ENCODE measurements at places on chromosomes 7 and 10. TPM values are rescaled to one million over a fixed set of nuclear protein-coding genes. Genes with fewer than 3 reads are reported as not detected.

CRHR2 gene
- not detected for total RNA-seq

- DNase-seq = no peak
These were observed 387.1 kb downstream of the LRMDA start for GRCh38 chr10:75818552-75818951.

- no peak for DNase-seq
These were observed 1169.0 kb downstream of the REEP3 start for GRCh38 chr10:64690194-64690593.

LDB3 gene
- total RNA-seq = 0.03 TPM

DNA sequence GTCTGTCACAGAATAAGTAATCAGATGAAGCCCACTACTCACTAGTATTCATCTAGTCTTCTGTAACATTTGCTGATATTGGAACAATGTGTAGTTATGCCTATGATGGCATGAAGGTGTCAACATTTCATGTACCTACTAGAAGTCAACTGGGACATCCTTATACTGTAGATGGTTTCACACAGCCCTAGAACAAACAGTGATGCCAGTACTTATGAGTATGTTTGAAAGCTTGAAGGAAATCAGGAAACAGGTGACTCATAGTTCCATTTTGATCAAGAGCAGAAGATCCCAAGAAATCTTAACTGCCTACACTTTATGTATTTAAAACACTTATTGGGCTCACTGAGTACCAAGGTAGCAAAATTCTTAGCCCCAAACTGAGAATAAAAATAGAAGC is 1519.6 kb downstream of the REEP3 start:
- no peak for DNase-seq

HPS1 gene
- total RNA-seq = 36.1 TPM

GRCh38 chr10:131584287-131584686 is 272.8 kb upstream of the TCERG1L start:
- no peak for DNase-seq

MYO3A gene
- total RNA-seq = 4.8 TPM

- DNase-seq = no peak
These were observed 178.2 kb downstream of the COBL start for GRCh38 chr7:51138123-51139085.

DNA sequence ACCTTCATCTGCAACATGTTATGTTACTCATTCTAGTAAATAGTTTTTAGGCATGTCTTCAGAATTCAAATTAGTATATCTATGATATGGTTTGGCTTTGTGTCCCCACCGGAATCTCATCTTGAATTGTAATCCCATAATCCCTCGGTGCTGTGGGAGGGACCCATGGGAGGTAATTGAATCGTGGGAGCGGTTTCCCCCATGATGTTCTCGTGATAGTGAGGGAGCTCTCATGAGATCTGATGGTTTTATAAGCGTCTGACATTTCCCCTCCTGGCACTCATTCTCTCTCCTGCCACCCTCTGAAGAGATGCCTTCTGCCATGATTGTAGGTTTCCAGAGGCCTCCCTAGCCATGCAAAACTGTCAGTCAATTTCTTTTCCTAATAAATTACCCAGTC is 20.4 kb upstream of the GPR37 start:
- no peak for DNase-seq

SFRP5 gene
- total RNA-seq = 1.9 TPM

DNA sequence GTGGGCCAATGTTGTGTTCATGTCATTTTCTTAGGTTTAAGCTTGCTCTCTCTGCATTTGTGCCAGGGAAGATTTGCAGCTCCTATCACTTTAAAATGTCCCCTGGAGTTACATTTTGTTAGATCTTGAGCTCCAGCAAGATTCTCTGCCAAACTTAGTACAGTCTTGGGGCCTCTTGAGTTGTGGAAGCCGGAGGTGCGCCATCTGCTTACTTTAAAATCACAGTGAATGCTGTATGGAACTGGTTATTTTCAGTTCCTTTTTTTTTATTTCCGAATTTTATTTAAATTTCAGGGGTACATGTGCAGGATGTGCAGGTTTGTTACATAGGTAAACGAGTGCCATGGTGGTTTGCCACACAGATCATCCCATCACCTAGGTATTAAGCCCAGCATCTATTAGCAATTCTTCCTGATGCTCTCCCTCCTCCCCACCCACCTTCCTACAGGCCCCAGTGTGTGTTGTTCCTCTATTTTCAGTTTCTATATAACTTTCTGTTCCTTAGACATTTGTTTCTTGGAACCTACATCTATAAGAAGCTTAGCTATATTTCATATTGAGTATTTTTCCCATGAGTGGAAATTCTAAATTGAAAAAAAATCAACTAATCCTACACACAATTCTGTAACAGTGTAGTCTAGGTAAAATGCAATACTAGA is 114.4 kb upstream of the CREB5 start:
- DNase-seq = no peak

CLDN4 gene
- total RNA-seq = 2.0 TPM

GRCh38 chr10:54441275-54441674 is 359.8 kb downstream of the PCDH15 start:
- no peak for DNase-seq

DNA sequence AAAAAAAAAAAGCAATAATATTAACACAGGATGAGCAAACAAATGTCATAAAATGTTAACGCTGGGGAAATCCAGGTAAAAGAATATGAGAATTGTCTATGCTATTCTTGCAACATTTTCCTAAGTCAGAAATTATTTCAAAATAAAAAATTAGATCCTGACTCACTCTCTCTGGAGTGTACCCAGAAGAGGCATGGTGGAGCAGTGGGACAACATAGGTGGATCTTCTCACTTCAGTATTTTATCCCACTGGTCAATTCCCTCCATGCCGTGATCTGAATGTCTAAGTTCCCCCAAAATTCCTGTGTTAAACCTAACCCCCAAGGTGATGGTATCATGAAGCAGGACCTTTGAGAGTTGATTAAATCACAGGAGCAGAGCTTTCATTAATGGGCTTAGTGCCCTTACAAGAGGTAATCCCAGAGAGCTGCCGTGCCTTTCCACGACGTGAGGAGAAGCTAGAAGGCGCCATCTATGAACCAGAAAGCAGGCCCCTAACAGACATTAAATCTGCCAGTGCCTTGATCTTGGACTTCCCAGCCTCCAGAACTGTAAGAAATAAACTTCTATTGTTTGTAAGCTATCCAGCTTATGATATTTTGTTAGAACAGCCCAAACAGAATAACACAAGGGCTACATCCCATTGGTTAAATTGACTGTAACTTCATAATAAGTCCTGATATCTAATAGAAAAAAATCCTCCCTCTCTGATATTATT is 35.2 kb downstream of the USP6NL start:
- DNase-seq = no peak

DNA sequence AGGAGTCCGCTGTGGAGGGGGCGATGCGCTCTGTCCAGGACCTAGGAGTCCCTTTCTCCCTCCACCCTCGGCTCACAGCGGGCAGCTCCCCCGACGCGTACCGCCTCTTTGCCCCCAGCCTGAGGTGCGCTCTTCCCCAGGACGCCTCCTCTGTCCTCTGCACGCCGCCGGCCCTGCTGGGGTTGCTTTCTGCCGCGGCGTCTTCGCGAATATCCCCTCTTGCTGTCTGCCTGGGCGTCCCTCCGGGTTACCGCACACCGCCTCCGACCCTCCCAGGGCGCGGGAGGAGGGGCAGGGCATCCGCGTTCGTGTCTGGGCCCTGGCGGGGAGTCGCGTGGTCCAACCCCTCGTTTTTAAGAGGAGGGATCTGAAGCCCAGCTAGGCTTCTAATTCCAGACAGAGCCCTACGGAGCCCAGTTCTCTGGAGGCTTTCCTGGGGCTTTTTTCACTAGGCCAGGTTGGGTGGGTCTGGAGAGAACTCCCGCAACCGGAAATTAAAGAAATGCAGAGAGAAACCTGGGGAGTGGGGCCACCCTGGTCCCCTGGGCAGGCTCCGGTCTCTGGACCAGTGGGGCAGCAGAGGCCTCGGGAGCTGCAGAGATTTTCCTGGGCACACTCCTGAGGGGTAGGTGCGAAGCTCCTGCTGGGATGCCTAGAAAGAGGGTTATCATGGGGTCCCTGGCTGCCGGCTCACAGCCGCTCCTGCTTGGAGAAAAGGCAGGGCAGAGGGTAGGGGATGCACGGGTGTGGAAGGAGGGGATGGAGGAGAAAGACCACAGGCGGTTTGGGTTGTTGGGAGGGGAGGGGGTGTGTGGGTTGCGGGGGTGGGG is 166.9 kb downstream of the UBE2H start:
- peak; percentile 84 for DNase-seq

GRCh38 chr10:556971-557637 is 132.4 kb downstream of the DIP2C start:
- peak; percentile 41 for DNase-seq

TIMM23B gene
- 10.9 TPM for total RNA-seq

DNA sequence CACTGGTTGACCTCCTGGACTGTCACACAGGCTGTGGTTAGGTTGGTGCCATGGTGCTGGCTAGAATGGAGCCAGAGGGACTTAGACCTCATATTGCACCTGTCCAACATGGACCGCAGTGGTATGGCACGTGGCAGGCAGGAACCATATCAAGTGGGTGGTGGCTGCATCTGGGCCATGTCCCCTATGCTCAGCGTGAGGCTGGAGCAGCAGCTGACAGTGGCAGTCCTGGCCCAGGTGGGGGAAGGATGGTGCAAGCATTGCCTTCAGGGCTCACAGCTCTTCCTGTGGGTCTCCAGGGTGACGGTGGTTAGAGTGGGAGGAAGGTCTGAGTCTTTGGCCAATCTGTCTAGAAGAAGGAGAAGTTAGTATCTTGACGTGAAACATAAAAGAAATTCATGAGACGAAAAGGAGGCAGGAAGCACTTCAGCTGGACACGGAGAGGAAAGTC is 54.5 kb upstream of the PFKFB3 start:
- no peak for DNase-seq

TRPV5 gene
- total RNA-seq = not detected

DNA sequence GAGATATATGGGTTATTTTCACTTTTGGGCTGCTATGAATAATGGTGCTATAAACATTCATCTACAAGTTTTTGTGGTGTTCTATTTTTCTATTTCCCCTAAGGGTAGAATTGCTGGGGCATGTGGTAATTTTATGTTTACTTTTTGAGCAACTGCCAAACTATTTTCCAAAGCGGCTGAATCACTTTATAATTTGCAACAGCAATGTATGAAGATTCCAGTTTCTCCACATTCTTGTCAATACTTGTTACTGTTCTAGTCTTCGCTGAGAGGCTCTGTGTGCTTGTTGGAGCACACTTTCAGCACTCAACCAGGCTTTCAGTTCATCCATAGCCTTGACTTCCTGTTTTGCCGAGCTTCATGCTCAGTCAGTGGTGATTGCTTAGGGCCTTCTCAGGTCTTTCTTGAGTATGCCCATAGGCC is 39.0 kb downstream of the ADK start:
- DNase-seq = no peak

ST7 gene
- 13.4 TPM for total RNA-seq

GRCh38 chr10:82883603-82884002 is 1008.6 kb downstream of the NRG3 start:
- no peak for DNase-seq

- DNase-seq = peak; percentile 73
These were observed 300.4 kb upstream of the NFE2L3 start for GRCh38 chr7:25851332-25852210.

- DNase-seq = peak; percentile 47
These were observed 255.1 kb upstream of the MKLN1 start for GRCh38 chr7:131072505-131073091.

- no peak for DNase-seq
These were observed 354.3 kb downstream of the CALN1 start for GRCh38 chr7:72057796-72058195.

ZNF777 gene
- 12.1 TPM for total RNA-seq

DNA sequence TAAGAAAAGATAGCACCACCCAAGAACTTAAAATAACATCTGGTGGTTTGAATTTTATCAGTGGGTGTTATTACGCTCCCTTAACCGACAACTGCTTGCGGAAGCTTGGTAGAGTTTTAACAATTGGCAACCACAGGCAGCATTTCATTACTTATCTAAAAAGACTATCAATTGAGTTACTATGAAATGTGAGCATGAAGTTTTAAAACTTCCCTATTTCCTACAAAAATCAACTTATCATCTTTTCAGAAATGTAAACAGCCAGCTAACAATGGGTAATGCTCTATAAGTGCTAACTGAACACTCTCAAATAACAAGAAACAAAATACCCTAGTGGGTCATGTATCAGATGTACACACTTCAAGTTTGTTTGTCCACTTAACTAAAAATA is 68.8 kb downstream of the OSBPL3 start:
- no peak for DNase-seq

- peak; percentile 82 for DNase-seq
These were observed 570 bp downstream of the TBC1D12 start for GRCh38 chr10:94402843-94403379.

- DNase-seq = no peak
These were observed 166.3 kb downstream of the ZMYND11 start for GRCh38 chr10:301536-301935.

DNA sequence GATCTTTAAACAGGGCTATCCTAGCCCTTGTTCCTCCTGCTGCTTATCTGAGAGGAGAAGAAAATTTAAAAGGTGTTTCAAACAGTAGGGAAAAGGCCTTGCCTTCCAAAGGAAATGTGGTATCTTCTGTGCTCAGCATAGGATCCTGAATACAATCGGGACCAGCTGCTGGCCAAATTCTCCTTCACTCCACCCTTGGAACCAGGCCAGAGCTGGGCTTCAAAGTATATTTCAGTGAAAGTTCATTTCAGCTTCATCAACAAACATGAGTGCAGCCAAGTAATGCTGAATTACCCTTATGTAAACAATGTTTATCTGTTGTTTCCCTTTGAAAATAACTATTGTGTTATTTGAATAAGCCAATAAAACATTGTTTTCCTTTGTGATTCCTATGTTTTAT is 146.5 kb upstream of the MEOX2 start:
- DNase-seq = no peak

DNA sequence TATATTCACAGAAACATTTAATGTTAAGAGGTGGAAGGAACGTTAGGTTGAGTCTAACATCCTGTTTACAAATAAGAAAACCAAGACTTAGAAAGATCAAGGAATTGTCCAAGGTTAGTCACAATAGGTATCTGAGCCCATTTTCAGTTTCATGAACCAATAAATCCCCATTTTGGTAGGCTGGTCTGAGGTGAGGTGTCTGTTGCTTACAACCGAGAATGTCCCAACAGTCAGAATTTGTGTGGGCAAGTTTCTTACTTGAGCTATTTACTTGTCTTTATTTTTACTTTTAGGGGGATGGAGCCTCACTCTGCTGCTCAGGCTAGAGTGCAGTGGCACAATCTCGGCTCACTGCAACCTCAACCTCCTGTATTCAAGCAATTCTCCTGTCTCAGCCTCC is 23.6 kb downstream of the PANK1 start:
- no peak for DNase-seq

GIMAP1 gene
- total RNA-seq = not detected

DNA sequence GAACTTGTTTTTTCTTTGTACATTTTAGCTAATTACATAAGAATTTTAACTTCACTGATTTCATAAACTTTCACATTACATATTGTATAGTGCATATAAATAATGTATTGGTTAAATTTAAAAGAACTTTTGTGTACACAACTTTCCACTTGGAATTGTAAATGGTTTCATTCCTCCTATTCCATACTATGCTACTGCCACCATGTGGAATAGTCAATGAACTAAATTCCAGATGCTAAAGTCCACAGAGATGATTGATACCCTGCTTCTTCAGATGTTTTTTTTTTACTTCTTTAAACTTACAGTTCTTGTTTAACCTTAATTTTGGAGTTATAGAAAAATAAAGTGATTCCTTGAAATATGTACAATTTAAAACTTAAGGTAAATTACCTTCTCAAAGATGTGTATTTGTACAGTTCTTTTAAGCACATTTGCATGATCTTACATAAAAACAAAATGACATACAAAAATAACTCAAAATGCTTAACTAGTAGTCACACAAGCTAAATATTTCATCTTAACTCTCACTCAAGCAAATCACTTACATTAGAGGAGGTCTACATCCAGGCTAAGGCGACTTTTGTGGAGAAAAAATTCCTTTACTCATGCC is 247.6 kb upstream of the HGF start:
- no peak for DNase-seq
